ENCODE measurements at places on chromosomes 3 and 15.

GRCh38 chr3:112602217-112602838 is 38.6 kb downstream of the CCDC80 start:
- DNase-seq: no peak

GRCh38 chr15:63133786-63134185 is 12.1 kb downstream of the LACTB start:
- DNase-seq: no peak

DNA sequence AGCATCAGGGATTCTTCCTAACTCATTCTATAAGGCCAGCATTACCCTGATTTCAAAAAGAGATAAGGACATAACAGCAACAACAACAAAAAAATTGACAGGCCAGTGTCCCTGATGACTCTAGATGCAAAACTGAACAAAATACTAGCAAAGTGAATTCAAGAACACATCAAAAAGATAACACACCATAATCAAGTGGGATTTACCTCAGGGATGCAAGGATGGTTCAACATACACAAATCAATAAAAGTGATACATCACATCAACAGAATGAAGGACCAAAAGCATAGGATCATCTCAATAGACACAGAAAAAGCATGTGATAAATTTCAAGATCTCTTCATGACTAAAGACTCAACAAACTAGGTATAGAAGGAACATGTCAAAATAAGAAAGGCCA is 119.6 kb downstream of the STT3B start:
- DNase-seq: no peak

- DNase-seq: no peak
These were observed 30.1 kb downstream of the FAIM start for GRCh38 chr3:138638641-138639040.

DNA sequence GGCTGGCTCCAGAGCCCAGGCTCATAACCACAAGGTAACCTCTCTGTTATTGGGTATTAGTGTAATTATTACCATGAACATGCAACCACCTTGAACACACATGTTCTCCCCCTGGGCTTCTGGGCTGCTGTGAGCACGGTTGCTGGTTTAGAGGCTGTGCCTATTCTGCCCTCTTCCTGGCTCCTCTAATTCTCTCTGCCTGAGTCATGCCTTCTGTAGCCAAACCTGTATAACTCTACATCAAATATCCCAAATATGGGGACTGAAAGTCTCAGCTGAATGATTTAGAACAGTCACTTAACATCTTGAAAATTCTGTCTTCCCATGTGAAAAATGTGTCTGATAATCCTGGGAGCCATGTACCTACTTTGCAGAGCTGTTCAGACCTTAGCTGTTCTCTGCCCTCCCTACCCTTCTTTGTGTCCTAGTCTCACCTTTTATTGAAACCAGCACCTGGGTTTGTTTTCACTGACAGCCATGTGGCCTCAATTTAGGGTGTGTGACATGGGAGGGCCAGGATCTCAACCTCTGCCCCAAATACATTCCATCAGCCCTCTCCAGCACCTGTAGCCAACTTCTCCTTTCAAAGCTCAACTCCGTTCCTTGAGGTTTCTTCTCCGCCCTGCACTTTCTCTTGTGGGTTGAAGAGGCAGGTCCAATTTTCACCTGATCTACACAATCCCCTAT is 60.7 kb downstream of the PDZRN3 start:
- DNase-seq: no peak

GRCh38 chr15:28961391-28961790 is 75.6 kb downstream of the APBA2 start:
- no peak for DNase-seq

- no peak for DNase-seq
These were observed 50.1 kb downstream of the P2RY1 start for GRCh38 chr3:152885076-152885475.

DNA sequence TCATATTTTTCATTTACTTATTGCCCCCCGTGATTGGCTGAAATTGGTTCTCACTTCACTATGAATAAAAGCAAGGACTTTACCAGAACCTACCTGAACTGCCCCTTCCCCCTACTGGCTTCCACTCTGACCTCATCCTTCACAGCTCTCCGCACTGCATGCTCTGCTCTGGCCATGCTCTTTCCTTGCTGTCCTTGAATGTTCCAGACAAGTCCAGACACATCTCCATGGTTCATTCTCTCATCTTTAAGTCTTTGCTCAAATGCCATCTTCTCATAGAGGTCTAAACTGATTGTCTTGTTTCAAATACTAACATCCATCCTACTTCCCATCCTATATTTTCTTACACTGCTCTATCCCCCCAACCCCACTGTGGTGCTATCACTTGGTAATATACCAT is 129.4 kb downstream of the CHST2 start:
- DNase-seq: no peak

DNA sequence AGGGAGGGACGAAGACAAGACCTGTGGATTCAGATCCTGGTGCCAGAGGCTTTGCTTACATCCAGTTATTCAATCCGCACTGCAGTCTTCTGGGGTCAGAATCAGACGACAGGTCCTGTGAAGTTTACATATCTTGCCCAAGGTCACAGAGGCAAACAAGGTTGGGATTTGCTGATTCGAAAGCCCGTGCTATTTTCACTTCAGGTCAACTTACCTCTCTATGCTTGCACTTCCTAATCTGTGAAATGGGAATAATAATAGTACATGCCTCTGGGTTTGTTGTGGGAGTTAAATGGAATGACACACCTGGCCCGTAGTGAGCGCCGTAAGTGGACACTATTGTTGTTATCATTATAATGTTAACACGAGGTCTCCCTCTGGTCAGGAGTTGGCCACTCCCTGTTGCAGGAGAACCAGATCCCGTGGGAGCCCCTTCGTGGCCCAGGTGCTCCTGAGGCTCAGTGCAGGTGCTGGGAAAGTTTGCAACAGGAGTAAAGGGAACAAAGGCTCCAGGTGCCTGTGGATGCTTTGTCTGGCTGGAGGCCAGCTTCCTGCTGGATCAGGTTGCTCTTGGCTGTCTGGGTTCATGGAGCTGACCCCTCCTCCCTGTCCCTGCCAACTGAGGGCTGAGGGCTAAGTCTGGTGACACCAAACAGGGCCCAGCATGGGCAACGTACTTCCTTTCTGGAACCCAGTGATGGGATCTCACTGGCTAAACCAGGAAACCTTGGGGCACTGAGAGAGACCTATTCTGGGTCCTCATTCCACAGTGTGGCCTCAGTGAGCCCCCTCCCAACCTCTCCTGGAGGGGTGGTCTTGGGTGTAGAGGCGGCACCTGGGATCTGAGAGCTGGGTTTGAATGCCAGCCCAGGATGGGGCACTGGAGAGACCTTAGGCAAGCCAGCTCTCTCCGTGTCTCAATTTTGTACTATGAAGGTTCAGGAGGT is 40.1 kb upstream of the SEMA4B start:
- no peak for DNase-seq

DNA sequence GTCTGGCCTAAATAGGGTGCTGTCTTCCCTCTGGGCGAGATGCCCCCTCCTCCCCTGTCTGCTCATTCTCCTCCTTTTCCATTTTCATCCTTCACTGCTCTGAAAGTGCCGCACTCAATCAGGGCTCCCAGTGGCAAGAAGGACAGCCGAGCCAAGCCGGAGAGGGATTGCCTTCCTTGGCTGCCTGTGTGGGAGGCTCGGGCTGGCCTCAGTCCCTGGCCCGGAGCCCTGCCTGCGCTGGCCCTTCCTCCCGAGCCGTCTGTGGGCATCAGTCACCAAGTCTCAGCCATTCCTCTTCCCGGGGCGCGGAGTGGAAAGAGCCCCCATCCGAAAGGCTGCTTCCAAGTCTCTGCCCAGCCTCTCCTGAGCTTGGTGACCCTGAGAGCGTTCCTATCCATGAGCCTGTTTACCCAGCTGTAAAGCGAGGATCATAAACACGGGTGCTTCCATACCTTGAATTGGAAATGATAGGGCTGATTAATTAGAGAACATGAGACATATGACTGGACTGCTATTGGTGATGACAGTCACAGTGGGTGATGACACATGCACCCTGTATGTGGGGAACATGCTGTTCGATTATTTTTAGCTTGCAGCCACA is 59.1 kb upstream of the TLE3 start:
- peak; percentile 47 for DNase-seq

DNA sequence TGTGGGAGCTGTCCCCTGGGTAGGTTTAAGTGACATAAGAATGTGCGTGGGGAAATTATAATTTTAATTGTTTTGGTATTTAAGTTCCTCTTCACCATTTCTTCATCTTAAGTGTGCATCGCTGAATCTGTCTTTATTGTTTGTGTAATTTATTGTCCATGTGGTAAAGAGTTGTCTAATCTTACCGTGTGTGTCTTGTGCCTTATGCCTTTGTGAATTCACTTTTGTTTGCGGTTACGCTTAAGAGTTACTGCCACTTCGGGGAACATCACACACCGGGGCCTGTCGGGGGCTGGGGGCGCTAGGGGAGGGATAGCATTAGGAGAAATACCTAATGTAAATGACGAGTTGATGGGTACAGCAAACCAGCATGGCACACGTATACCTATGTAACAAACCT is 767 bp downstream of the WDR48 start:
- DNase-seq: no peak

GRCh38 chr15:74865316-74865715 is 7.8 kb downstream of the SCAMP2 start:
- DNase-seq: no peak

DNA sequence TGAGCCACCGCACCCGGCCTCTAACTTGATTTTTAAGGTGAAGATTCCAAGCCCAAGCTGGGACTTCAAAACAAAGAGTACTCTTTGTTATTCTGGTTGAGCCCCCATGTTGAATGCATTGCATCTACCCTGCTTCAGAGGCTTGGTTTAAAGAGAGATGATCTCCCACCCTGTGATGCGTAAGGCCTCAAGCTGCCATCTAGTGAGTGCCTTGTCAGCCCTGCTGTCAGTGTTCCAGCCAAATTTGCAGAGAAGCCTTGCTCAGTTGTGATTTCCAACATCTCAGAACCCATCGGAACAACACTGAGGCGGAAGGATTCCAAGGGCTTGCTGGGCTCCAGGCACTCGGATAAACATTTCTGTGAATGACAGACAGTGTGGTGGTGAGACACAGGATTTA is 210.7 kb upstream of the RGMA start:
- DNase-seq: no peak

GRCh38 chr15:65939901-65940617 is 70.8 kb downstream of the RAB11A start:
- DNase-seq: no peak

- DNase-seq: peak; percentile 14
These were observed 116.1 kb downstream of the FAM43A start for GRCh38 chr3:194801461-194802432.

DNA sequence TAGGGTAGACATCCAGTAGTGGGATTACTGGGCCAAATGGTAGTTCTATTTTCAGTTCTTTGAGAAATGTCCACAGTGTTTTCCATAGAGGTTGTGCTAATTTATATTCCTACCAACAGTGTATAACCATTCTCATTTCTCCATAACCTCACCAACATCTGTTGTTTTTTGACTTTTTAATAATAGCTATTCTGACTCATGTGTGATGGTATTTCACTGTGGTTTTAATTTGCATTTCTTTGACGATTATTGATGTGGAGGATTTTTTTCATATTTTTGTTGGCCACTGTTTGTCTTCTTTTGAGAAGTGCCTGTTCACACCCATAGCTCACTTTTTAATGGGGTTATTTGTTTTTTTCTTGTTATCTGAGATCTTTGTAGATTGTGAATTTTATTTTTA is 125.2 kb downstream of the CFAP20DC start:
- DNase-seq: no peak

GRCh38 chr3:148615382-148615781 is 82.3 kb upstream of the AGTR1 start:
- no peak for DNase-seq

- DNase-seq: no peak
These were observed 215.4 kb downstream of the GREM1 start for GRCh38 chr15:32933236-32933635.

DNA sequence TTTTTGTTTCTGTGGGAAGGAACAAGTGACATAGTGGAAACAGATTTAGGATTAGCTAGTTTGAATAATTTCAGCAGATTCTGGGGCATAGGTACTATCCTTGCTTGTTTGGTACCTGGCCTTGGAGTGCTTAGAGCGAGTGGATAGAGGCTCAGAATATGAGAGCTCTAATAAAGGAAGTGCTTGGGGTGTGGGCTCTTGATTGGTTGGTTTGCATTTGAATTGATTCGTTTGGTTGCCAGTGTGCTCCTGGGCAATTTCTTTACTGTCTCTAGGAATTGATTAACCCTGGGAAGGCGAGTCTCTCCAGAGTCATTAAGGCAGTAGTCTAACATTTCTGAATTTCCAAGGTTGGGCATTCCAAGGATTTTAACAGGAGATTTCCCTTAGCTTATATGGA is 98.0 kb downstream of the DTWD1 start:
- DNase-seq: no peak

- no peak for DNase-seq
These were observed 116.9 kb downstream of the TP63 start for GRCh38 chr3:189748046-189748445.

- DNase-seq: no peak
These were observed 57.4 kb downstream of the MRPS25 start for GRCh38 chr3:15007681-15008141.

GRCh38 chr15:69602921-69603320 is 150.3 kb downstream of the RPLP1 start:
- DNase-seq: no peak

GRCh38 chr3:13415997-13416793 is 3.9 kb downstream of the NUP210 start:
- no peak for DNase-seq

DNA sequence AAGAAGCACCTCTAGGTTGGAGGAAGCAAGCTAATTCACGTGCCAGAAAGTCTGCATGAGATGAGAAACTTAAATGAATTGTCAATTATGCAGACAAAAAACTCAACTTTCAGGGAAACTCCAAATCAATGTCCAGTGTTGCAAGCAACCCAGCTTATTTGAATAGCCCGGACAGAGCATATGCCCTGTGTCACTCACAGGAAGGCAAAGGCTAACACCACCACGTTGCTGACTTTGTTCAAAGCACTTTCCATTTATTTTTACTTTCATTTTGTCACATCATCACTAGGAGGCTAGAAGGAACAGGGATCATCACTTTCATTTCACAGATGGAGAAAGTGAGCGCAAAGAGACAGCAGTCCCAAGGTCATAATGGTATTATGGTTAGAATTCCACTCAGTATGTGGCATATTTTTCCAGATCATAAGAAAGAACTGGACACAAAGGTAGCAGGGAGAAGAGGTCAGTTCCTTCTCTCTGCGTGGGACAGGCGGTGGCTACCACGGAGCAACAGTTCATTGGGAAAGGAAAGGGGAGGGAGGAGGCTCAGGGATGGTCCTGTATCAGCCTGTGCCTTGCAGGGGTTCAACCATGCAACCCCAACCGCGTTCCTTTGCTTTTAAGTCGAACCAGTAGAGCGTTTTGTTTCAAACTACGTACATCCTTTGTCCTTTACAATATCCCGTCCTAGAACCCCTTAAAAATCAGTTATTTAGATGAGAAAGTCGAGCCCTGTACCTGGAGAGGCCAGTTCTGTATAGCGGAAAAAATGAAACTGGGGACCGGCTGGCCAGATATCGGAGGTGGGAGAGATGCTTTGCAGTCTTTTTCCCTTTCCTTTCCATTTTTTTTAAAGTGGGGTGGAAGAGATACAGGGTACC is 1.1 kb downstream of the HEG1 start:
- no peak for DNase-seq

GRCh38 chr3:58116985-58117384 is 93.8 kb downstream of the DNASE1L3 start:
- DNase-seq: no peak

- no peak for DNase-seq
These were observed 73.8 kb upstream of the ATP13A5 start for GRCh38 chr3:193452338-193452737.

- no peak for DNase-seq
These were observed 22.3 kb downstream of the FANCD2OS start for GRCh38 chr3:10085738-10086137.

Measured in NCI-H446 treated with DMSO at 0.1 percent for 48 hours (cell line).